ENCODE measurements at places on chromosomes 12 and 14. TPM values are rescaled to one million over a fixed set of nuclear protein-coding genes. Genes with fewer than 3 reads are reported as not detected.

Gene CACNA1C
- 1.5 TPM for total RNA-seq

Gene SGPP1
- total RNA-seq = 15.4 TPM

Gene GPR132
- total RNA-seq = 5.0 TPM

DNA sequence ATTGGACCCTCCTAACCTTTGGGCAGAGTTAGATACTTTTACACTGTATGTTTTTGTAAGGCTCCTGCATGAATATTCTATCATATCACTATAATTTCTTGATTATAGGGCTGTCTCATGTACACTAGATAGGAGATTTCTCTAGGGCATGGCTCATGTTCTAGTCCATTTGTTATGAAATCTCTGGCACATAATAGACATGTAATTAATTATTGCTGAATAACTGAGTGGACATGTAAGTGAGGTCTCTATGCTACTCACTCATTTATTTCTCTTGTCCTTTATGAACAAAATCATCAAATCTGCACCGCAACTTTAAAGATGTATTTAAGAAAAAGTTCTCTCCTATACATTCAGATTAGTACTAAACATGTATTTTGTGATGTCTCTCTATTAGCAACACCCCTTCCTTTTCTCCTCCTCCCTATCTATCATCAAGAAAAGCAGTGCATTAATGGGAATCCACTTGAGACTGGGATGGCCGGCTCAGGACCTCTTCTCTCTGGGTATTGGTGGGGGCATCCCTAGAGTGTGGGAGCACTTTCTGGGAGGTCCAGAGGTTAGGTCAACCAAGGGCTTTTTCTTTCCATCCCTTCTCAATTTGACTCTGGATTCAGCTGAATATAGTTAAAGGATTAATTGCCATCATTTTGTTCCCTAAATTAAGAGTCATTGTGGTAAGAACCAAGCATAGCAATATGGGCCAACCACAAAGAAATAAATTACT lies 168.0 kb upstream of the HMGA2 start:
- DNase-seq = no peak
- H3K27ac ChIP-seq = no peak overlapping the region
- H3K27me3 ChIP-seq = no peaks in the 10 kb centered on the region
- H3K4me1 ChIP-seq = no peaks in the 10 kb centered on the region

Gene CD163L1
- total RNA-seq = 1.5 TPM

All from esophagus squamous epithelium (tissue), 5 donors.